ENCODE measurements at places on chromosomes 3 and 15.

DNA sequence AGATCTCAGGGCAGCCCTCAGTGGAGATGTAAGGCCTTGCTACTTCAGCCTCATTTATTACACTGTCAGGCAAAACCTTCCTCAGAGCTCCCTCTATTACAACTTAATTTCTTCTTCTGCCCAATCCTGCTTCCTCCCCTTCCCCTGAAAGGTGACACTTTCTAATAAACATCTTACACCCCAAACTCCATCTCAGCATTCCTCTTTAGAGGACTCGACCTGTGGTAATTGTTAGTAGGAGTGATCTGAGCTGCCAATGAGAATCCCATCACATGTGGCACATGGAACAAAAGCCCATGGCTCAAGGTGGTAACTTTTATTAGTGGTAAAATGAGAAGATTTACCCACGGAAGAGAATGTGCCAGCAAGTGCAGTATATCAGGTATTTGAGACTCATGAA, 29.8 kb downstream of the DTWD1 start:
- no peak for DNase-seq

GRCh38 chr3:59290358-59290757, 240.5 kb upstream of the CFAP20DC start:
- DNase-seq = no peak

GRCh38 chr3:196969134-196969659, 564 bp upstream of the PIGZ start:
- peak; percentile 16 for DNase-seq

- DNase-seq = no peak
These were observed 313.2 kb upstream of the MME start for GRCh38 chr3:154766765-154767503.

DNA sequence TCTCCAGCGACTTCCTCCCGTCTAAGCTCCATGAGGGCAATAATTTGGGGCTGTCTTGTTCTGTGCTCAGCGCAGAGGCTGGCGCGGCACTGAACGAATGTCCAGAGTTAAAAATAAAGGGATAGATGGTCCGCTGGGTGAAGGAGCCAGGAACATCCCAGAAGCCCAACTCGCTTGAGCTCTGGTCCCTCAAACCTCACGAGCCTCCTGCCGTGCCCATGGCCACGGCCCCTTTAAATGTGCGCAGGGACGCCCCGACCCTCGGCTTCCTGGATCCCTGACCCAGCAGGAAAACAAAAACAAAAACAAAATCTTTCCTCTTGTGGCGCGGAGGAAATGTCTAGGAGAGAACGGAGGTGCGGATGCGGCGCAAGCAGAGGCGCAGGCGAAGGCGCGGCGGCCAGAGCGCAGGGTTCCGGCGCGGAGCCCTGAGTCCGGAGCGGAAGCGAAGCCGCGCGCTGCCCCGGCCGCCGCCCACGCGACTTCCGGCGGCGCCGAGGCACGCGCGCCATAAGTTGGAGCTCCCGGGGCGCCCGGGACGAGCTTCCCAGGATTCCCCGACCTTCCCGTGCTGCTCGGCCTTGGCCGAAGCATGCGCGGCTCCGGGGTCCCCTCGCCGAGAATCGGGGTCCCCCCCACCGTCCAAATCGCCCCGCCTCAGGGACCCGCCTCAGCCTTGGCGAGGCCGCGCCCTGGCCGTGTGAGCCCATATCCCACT, 52.9 kb upstream of the WNT7A start:
- no peak for DNase-seq

DNA sequence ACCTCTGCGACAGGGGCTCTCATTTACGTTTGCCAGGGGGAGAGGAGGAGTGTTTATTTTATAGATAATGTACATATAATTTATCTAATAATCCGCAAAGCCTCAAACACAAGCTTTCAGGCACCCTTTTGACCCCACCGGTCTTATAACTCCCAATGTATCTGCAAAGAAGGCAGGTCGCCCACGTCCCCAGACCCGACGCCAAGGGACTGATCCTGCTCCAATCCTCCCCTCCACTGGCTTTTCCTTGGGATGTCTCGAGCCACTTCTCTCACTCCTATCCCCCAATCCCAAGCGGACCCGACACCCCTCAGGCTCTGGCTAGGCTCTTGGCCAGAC, 452 bp downstream of the DCP1A start:
- no peak for DNase-seq

DNA sequence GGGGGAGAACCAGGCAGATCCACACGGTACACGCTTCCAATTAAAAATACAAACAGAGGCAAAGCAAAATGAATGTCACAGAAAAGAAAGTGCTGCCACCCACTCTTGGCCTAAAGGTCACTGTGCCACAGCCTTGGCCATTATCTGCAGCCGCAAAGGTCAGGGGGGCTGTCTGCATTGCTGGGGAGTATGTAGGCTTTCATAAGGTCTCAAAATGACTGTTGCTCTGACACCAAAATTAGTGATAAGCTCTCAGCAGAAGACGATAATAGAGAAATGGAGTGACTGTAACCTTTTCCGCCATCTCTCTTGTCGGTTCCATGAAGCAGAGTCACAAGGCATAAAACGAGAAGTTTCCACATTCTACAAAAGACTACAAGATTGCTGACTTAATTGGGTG, 374.2 kb upstream of the ICE2 start:
- DNase-seq = no peak
